ENCODE measurements at places on chromosomes 1 and 21.

- no peak for DNase-seq
Observed at GRCh38 chr1:228830954-228831481, 95.7 kb downstream of the RHOU start.

DNA sequence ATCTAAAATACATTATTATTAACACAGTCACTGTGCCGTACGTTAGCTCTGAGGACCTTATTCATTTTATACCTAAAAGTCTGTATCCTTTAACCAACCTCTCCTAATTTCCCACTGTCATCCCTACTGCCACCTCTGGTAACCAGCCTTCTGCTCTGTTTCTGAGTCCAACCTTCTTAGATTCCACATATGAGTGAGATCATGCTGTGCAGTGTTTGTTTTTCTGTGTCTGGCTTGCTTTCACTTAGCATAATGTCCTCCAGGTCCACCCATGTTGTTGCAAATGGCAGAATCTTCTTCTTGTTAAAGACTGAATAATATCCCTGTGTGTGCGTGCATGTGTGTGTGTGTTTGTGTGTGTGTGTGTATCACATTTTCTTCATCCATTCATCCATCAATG is 64.2 kb downstream of the ETS2 start:
- no peak for DNase-seq

GRCh38 chr1:168760781-168761180 is 31.8 kb upstream of the DPT start:
- DNase-seq = no peak

GRCh38 chr1:6424000-6424565 is 493 bp upstream of the ESPN start:
- no peak for DNase-seq

DNA sequence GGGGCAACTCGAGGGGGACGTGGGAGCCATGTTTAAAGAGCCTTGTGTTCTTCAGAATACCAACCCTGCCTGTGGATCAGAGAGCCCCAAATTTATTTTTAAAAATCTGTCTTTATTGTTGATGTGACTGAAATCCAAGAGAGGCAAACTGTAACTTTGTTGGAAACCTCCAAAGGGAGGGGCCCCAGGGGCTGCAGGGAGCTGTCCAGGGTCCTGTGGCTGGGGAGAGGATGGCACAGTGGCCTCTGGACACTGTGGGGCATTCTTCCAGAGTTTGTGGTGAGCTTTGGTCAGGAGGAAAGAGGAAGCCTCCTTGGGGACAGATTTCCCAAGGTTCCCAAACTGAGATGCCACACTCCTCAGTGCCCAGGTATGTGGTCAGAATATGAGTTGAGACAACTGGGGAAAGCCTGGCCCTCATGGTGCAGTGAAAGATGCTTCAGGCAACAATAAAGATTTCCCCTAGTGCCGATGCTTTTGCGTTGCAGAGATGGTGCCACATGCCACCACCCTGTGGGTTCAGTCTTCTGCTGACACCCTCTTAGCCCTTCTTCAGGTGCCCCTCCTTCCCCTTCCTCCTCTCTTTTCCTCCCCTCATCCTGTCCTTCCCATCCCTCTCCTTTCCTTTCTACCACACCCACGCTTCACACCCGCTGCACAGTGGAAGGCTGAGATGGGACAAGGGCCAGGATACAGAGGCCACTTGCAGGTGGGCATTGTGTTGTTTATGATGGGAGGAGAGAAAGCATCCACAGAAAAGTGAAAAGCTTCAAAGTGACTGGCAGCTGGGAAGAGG is 122.1 kb downstream of the UCK2 start:
- DNase-seq = no peak

DNA sequence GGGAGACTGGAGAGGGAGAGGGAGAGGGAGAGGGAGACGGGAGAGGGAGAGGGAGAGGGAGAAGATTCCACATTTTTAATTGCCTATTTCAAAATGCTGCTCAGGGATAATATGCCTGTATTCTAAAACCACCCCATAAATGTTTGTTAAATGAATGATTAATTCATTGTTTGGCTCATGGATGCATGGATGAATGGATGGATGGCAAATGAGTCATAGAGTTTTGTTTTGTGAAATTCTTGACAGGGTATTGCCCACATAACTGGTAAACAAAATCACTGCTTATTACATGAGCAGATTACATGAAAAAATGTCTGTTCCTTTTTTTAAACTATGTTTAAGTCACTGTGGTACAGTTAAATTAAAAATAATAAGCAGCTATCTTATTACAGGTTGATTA is 220.4 kb downstream of the ZP4 start:
- no peak for DNase-seq

DNA sequence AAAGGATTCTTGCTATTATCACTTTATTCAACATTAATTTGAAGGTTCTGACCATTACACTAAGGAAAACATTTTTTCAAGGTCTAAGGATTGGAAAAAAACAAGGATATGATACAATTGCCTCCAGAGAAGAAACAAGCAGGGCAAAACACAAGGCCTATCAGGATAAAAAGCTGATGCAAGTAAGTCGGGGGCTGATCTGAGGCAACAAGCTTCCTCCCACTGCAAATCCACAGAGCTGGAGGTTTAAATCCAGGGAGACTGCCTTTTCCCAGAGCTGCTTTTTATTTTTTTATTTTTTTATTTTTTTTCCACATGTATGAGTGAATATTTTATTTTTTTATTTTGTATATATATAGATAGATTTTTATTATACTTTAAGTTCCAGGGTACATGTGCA is 19.4 kb upstream of the S100A2 start:
- DNase-seq = no peak
